Fibroblast of gingiva (primary cell): ENCODE measurements at places on chromosomes 1 and 21.

DNA sequence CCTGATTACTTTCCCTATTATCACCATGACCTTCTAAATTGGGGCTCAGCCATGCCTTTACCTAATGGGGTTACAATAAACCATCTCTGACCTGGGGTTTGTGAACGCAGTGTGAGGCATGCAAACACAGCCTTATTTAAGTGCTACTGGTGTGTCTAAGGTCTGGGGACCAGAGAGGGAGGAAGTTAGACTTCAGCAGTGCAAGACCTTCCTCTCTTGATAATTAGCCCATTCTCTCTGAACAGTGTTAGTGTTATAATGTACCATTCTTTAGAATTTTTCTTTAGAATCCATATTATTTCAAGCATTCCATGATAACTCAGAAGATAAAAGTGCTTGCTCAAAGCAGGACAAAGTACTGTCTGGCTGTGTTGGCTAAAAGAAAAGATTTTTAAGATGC is 10.5 kb upstream of the LRRC8D start:
- DNase-seq = no peak

DNA sequence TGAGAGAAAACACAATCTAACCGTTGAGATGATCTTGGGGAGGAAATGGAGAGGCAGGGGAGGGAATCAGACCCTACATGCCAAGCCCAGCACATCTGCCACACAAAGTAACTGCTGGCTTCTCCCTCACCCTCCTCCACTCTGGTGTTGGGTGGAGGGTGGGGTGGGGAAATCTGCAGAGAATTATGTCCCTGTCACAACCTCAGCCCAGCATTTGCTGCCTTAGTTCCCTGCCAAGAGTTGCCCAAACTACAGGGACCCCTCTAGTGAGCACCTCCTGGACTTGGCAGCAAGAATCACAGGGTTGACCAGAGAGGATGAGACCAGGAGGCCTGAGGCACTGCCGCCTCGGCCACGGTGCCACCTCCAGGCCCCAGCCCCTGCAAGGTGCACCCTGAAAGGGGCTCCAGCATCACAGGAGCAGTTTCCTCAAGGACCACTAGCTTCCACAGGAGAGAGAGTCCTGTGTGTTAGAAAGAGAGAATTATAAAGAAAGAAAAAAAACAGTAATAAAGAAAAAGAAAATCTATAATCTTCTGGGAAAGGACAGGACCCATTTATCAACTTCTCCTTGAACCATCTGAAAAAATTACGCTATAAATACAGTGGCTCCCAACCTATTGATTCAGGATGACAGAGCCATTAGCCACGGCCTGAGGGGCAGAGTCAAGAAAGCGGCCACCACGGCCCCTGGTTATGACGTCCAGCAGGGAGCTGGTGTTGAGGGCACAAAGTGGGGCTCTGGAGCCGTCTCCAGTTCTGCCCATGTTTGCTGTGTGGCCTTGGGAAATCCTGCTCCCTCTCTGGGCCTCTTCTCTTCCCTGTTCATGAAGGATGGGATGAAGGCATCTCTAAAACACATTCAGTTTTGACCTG is 451.7 kb downstream of the MATN1 start:
- no peak for DNase-seq

DNA sequence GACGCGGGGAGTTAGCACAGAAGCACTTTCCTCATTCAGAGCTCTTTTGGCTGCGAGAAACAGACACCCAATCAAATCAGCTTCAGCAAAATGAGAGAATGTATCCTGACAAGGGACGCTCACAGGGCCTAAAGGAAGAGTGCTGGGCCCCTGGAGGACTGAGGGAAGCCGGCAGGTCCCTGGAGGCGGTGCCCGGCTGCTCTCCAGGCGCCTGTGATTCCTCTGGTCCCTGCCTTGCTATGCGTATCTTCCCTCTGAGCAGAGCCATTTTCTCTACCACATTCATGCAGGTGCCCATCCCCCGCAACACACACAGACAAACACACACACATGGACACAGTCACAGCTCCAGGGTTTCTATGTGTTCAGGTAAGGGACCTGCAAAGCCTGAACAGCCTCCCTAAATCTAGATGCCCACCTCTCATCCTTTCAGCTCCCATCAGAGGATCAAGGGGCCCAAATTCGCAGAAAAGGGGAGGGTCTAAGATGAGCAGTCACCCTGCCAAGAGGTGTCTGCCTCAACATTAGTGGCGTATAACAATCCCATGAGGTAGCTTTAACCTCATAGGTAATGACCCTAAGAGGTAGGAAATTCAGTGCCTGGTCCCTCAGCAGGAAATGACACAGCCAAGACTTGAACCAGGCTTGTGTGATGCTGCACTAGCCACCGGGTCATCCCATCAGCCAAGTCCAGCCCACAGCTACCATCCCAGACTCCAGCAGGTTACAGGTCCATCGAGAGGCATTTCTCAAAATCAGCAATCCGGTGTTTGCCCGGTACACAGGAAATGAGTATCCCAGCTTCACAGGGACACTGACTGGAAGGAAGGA is 29.0 kb downstream of the PTAFR start:
- no peak for DNase-seq

GRCh38 chr1:53076165-53076564 is 14.2 kb downstream of the PODN start:
- DNase-seq = no peak

GRCh38 chr1:1441002-1441888 is 5.8 kb downstream of the VWA1 start:
- DNase-seq = no peak

- DNase-seq = no peak
Observed at GRCh38 chr1:211013346-211014240, 120.4 kb downstream of the KCNH1 start.

- DNase-seq = no peak
Observed at GRCh38 chr1:17520473-17521319, 18.8 kb upstream of the ARHGEF10L start.

DNA sequence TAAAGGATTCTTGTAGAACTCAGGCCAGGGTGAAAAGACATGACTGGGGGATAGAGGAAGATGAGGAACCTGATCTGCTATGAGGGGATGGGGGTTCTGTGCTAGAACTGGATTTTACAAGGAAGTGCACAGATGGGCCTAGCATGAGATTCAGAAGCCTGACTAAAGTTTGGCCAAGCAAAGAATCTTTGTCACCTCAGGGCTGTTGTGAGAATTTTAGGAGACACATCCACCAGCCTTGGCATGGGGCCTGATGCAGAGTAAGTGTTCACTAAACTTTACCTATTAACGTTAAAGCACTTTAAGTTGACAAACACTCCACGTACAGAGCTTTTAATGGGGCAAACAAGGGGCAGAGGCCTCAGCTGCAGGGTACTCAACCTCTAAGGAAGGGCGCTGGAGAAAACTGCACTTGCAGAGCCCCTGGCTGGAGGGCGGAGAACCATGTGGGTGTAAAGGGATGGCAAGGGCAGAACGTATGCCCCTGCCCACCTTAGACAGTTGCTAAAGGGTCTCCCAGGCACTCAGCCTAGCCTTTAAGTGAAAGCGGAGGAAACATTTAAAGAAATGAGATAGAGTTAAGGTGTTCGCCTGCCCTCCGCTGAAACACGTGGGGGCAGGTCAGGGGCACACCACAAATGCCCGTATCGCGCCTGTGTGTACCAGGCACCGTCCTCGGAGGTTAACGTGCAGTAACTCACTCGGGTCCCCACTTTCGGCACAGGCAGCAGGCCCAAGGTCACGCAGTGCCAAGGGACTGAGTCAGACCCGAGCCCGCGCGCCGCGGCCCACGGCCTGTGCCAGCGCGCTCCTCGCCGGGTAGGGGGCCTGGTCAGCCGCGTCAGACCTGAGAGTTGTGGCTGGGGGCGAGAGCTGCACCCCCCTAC is 990 bp upstream of the MRPS6 start:
- no peak for DNase-seq

GRCh38 chr21:38350684-38351083 is 93.9 kb downstream of the KCNJ15 start:
- no peak for DNase-seq

GRCh38 chr1:30809514-30810263 is 52.1 kb upstream of the LAPTM5 start:
- DNase-seq = peak; percentile 75

DNA sequence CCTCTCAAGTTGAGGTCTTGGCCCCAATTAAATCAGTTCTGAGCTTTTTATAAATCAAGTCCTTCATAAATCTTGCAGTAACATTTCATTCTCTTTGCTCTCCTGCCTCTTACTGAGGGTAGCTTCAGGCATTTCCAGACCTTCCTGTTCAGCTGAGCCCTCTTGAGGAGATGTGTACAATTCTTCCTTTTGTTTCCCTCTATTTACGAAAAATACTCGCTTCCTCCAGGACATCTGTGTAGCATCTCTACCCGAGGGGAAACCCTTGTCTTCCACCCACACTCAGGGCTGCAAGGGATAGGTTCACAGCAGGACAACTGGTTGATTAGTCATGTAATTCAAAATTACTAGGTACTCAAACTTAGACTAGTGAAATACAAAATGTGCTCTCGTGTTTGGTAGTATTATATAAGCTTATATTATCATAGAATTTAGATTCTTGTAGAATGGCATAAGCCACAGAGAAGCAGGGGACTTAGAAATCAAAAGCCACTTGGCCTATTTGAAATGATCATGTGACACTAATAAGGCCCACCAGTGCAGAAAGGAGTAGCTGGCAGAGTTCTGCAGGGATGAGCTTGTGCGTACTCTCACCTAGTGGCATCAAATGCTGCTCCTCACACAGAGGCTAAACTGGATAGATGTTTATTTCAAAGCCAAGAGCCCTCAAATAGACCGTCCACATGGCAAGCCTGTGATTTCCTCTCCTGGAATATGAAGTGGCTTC is 126.7 kb downstream of the GDAP2 start:
- no peak for DNase-seq

DNA sequence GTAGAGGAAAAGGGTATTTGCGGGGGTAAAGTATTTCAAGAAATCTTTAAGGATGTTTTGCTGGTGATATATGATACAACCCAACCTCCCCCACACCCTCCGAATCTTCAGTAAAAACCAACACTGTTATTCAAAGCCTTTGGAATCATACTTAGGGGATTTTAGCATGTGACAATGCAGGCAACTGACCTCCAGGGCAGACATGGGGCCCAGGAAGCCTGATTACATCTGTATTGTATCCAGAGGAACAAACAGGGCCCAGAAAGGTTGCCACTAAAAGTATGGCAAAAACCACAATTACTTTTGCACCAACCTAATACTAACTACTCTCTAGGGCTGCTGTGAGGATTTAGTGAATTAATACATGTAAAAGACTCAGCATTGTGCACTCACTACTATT is 43.9 kb upstream of the CNN3 start:
- no peak for DNase-seq

- DNase-seq = no peak
Observed at GRCh38 chr1:154969860-154970452, 591 bp downstream of the SHC1 start.

DNA sequence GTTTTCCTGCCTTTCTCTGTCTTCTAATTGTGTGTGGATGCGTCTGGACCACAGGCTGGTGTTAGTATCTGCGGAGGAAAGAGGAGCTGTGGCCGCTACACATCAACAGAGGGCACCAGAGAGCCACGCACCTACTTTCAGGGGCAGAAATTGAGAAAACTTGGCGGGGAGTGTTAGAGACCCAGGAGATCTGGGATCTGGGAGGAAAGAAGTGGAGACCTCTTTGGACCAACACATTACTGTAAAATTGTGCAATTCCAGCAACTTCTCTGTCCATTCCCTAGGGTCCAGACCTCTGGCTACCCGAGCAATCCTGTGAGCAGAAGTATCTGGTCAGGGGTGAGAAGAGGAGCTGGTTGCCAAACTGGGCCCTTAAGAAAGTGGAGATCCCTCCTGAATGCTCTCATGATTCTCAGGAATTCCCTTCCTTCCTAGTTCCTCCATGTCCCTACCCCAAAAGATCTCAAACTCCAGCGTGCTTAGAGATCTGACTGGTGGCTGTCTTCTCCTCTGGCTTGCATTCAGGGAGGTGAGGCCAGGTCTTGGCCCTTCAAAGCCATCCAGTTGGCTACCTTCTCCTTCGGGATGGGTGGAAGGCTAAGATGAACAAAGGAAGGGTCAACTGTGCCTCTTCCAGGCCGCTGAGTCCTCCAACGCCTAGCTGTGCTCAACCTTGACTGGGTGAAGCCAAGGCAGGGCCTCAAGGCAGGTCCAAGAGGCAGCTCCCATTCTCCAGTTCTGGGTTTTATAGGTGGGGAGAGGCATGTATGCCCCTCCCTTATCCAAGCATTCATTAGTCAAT is 1.2 kb upstream of the KIRREL1 start:
- DNase-seq = peak; percentile 93

DNA sequence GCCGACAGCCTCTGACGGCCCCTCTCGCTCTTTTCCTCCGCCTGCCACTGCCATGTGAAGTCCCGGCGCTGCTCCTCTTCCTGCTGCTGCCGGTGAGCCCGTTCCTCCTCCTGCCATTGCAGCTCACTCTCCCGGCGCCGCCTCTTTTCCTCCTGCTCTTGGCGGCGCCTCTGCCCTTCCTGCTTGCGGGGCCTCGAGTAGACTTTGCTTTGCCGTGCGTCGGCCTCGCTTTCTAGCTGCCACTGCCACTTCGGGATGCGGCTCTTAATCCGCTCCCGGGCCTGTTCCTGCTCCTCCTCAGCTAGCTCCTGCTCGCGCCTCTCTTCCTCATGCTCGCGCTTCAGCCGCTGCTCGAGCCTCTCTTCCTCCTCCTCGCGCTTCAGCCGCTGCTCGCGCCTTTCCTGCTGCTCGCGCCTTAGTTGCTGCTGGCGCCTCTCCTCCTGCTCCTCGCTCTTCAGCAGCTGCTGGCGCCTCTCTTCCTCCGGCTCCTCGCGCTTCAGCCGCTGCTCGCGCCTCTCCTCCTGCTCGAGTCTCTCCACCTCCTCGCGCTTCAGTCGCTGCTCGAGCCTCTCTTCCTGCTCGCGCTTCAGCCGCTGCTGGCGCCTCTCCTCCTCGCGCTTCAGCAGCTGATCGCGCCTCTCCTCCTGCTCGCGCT is 4.3 kb downstream of the TCHH start:
- DNase-seq = peak; percentile 32

GRCh38 chr1:116185161-116185701 is 74.0 kb downstream of the MAB21L3 start:
- DNase-seq = no peak

- no peak for DNase-seq
Observed at GRCh38 chr1:116983112-116983511, 18.4 kb upstream of the CD101 start.

DNA sequence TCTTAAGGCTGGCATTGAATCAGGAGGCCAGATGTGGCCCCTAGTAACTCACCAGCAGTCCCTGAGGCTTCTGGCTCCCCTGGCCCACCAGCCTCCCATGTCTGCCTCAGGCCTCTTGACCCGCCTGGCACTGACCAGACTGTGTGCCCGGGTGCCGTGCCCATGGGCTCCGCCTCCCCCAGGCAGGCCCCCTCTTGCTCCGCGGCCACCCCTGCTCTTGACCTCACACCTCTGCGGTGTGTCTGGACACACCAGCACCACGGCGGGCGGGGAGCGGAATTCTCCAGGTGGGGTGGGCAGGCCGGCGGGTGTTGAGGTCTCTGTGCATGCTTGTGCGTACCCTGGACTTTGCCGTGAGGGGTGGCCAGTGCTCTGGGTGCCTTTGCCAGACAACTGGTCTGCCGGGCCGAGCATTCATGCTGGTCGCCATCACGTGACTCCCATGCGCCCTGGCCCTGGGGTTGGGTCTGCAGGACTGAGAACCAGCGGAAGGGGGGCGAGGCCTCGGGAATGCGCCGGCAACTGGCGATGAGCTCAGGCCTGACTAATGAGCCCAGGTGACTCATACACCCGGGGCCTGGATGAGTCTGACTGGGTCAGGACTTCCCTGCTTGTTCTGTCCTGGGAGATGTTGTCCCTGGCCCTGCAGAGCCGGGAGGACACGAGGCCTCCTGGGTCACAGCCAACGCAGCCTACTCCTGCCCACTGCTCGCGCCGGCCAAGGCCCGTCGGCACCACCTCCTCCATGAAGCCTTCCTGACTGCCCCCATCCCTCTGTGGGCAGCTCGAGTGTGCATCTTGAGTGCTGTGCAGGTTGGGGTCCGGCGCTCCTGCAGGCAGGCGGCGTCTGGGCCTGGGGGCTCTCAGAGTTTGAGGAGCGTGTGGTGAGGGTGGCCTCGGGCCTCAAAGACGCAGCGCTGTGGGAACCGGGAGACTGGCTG is 22.6 kb downstream of the COL18A1 start:
- DNase-seq = peak; percentile 81
